ENCODE measurements at places on chromosomes 3 and 15.
A peak's percentile ranks its signal among the peaks of the same experiment; 100 is the strongest.

DNA sequence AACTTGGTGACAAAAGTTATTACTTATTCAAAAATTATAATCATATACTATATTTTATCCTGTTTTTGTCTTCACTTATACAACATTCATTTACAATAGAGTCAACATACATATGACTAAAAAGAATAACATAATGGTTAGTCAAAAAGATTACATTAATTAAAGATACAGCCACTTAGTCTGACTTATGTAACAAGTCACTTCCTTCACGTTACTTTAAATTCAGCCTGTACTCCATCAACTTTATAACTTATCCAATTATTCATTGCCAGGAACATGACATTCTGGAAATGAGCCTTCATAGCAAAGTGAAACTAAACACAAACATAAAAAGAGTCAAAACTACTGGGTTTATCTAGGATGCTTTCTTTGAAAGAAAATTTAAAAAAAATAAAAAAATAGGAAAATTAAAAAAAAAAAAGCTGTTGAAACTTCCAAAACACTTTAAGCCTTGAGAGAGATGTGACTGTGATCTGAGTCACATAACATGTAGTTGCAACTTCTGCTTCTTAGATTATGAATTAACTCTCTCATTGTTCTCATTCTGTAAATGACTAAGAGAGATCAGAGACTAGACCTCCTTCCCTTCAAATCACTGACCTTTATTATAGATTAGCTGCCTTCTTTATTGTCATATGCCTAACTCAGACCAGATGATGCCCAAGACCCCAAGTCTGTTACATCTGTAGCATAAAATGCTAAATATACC is 107.8 kb downstream of the MYRIP start:
- no peak for DNase-seq

DNA sequence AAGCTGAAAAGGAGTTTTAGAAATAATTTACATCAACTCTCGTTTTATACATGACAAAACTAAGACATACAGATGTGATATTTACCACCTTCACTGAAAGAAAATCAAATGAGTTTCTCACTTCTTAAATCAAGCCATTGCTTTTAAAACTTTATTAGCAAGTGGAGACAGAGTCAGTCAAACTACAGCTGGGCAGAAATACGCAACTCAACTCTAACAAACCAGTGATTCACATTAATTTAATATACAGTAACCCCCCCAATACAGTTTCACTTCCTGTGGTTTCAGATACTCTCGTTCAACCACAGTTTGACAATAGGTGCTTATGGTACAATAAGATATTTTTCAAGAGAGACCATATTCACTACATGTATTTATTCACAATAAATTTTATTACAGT is 477.1 kb downstream of the MAGI1 start:
- DNase-seq = no peak

GRCh38 chr3:196609343-196609775 is 30.1 kb upstream of the NRROS start:
- peak; percentile 92 for DNase-seq

- no peak for DNase-seq
Measured at GRCh38 chr3:32460031-32460749, 42.5 kb downstream of the CMTM6 start.

DNA sequence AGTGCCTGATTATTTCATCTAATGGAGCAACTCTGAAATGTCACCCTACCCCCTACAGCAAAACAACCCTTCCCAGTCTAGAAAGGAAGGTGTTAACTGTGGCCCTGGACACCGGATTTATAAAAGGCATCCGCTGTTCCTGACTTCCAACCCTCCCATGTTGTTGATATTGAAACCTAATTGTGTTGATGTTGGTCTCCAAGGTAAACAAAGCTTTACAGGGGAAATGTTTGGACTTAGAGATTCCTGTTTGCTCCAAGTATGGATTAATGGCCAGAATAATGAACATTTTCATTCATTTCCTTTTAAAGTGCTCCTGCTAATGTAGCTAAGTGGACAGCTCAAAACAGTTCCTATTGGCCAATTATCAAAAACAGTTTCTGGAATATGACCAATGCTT is 19.4 kb upstream of the LMCD1 start:
- no peak for DNase-seq

- no peak for DNase-seq
Measured at GRCh38 chr3:160081958-160082533, 93.4 kb downstream of the IL12A start.

- no peak for DNase-seq
Measured at GRCh38 chr3:114114719-114115118, 58.2 kb downstream of the QTRT2 start.

- no peak for DNase-seq
Measured at GRCh38 chr3:128573160-128573559, 77.5 kb downstream of the RPN1 start.

DNA sequence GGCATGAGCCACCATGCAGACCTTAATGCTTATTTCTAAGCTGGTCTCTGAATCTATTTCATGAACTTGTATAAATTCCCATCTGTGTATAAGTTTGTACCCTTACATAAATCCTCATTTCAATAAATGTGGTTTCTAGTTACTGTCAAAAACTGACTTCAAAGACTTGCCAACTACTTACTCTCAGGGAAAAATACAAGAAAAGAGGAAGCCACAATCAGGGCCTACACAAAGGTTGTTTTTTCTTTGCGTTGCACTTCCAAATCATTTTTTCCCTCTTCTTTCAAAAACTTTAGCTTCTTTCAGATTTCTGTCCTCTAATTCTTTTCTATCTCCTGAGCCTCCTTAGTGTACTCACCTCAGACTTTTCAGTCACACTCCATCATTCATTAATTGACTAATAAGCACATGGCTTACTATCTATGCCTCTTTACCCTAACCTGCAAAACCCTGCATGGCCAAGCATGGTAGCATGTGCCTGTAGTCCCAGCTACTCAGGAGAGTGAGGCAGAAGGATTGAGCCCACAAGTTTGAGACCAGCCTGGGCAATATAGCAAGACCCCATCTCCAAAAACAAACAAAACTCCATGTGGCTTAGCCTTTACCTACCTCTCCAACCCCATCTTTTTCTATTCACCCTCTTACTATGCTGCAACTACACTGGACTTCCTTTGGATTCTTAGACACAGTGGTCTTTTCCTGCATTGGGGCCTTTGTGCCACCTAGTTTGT is 37.7 kb downstream of the BUB1B start:
- no peak for DNase-seq

GRCh38 chr3:39025222-39025970 is 26.3 kb downstream of the SCN11A start:
- DNase-seq = no peak

- DNase-seq = no peak
Measured at GRCh38 chr15:56973463-56973862, 55.0 kb downstream of the TCF12 start.

DNA sequence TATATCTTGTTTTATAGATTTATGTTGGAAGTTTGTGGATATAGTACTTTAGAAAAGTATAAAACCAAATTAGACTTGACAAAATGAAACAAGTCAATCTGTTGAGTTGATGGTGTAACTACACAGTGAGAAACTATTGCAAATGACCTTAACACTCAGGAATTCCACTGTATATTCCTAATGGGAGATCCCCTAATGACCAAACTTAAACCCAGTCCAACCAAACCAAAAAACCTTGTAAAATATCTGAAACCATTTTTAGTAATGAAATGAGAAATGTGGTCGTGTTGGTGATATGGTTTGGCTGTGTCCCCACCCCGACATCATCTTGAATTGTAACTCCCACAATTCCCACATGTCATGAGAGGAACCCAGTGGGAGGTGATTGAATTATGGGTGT is 31.9 kb upstream of the ATP13A3 start:
- DNase-seq = no peak

- DNase-seq = no peak
Measured at GRCh38 chr15:89400116-89400781, 65.6 kb upstream of the POLG start.

- DNase-seq = no peak
Measured at GRCh38 chr3:49133226-49133951, 539 bp upstream of the LAMB2 start.

- DNase-seq = no peak
Measured at GRCh38 chr15:33191591-33191990, 2.9 kb downstream of the FMN1 start.

DNA sequence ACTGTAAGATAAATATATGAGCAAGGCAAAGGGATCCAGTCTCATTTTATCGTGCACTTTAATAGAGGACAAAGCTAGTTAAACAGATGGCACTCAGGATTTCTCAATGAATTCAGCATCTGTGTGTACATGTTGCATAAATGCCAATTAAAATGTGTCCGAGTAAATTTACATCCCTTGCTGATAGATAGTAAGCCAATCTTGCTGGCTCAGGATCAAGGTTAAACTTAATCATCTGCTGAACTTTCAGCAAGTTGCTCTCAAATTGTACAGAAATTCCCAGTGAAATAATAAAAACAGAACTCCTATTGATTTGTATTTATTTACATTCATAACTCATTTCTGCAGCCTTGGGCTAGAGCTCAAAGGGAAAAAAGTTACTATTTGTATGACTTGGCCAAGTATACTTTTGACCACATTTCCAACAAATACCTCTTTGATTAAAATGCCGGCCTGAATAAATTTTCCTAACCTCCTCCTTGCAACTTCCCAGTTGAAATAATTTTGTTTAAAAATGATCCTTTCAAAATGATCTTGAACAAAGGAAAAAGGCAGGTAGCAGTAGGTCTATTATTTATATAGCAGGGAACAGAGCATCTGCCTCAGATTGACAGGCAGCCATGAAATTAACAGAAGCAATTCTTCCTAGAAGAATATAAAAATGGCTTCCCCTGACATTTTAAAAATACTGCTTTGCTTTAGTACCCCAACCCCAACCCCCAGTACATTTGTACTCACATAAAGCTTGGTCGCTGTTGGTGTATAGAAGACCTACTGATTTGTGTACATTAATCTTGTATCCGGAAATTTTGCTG is 1001.9 kb downstream of the ROBO1 start:
- no peak for DNase-seq

DNA sequence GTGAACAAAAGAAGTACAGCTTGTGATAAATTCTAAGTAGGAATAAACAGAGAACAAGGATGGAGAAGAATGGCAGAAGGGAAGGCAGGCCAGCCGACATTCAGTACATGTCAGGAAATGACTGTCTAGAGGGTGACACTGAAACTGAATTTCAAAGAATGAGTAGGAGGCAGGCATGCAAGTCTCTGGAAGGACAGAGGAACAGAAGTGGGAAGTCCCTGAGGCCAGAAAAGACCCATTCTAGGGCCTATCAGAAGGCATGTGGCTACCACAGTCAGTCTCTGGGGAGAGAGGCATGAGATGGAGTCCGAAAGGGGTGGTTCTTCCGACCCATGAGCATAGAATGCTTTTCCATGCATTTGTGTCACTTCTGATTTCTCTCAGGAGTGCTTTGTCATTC is 243.5 kb upstream of the UBE2E2 start:
- DNase-seq = no peak

DNA sequence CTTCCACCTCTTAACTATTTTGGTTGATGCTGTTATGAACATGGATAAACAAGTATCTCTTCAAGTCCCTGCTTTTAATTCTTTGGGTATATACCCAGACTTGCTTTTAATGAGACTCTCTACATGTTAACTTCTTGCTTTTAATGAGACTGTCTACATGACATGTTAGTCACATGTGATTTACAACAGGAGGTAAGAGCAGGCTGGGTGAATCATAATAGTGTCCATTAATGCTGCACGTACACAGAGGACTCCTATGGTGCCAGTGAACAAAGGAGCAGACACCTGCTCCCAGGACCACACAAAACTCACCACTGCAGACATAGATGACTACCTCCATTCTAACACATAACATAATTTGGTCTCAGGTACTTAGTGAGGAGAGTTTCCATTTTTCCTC is 273.4 kb upstream of the NSMCE3 start:
- no peak for DNase-seq

GRCh38 chr3:107753494-107753893 is 230.7 kb downstream of the BBX start:
- DNase-seq = no peak

DNA sequence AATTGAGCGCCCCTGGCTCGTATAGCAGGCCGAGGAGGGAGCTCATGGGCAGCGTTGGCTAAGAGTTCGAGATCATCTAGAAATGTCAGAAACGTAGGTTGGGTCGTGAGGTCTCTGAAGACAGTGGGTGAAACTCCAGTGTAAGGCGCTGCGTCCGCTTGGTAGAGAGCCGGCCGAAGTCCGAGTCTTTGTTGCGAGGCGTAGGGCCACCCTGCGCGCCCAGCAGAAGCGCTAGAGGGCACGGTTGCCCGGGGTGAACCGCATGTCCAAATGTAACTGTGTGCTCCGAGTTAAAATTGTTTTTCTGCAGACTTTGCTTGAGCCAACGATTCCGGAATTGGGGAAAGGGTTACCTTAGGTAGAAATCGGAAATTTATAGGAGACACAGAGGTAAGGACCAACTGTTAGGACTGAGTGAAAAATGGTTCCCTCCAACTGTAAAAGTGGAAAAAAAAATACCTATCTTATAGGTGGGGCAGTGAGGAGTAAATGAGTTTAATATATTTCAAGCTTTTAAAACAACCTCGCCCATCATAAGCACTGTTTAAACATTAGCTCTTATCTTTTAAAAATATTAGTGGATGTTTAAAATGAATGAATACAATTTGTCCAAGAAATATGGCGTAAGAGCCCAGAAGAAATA is 993 bp upstream of the SIAH2 start:
- no peak for DNase-seq

- DNase-seq = no peak
Measured at GRCh38 chr3:49399461-49399860, 12.3 kb downstream of the RHOA start.

GRCh38 chr15:51121118-51121517 is 26.4 kb upstream of the TNFAIP8L3 start:
- no peak for DNase-seq

- no peak for DNase-seq
Measured at GRCh38 chr3:19898721-19899120, 35.3 kb downstream of the EFHB start.

- no peak for DNase-seq
Measured at GRCh38 chr3:51966486-51966885, 768 bp downstream of the PCBP4 start.

DNA sequence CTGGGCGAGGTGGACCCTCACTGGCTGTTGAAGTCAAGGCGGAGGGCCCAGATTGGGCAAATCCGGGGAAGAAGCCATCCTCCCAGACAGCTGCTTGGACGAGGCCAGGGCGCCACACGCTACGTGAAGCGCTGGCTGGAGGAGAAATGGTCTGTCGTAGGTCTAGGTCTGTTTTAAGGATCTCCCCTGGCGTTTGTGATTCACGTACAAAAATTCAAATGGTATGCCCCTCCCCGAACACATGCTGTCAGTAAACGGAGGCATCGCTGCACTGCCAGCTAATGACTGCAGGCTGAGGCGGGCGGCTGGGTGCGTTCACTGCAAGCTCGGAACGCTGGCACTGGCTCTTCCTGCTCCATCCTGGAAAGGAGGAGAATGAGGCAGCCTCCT is 69.9 kb downstream of the EPHB3 start:
- DNase-seq = no peak

GRCh38 chr3:50447290-50447840 is 56.1 kb downstream of the CACNA2D2 start:
- no peak for DNase-seq

DNA sequence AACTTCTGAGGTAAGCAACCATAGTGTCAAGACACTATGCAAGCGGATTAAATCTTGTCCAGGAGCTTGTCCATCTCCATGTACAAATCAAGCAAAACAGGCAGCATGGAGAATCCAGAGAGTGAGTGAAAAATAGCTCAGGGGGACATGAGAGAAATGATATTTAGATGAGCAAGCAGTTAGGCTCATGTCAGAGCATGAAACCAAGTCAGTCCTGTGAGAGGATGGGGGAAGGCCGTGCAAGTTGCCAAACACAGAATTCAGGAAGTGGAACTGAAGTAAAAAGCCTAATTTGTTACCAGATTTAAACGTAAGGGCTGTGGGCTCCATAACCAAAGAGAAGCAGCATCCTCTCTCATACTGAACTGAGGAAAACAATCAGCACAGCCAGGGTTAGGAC is 995.9 kb downstream of the MCTP2 start:
- DNase-seq = no peak
